ENCODE measurements at places on chromosomes 2 and 18.

GRCh38 chr2:203209538-203209937 lies 29.3 kb upstream of the CYP20A1 start:
- DNase-seq: no peak

- no peak for DNase-seq
Observed at GRCh38 chr2:98084869-98085238, 2.1 kb upstream of the VWA3B start.

DNA sequence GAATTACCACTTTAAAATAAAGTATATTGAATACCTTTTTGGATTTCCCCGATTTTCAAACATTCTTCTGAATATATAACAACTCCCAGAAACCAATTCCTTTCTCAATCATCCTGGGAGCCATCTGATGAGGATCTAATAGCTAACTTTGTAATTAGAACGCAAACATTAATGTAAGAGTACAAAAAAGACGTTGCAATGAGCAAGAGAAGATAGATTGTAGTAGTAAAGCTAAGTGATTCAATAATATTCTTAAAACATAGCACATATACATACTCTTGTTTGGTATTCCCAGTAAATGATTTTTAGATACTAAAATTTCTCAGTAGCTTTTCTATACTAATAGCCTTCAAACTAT lies 1.1 kb downstream of the ABCA12 start:
- DNase-seq: no peak

- DNase-seq: no peak
Observed at GRCh38 chr18:57431002-57431382, 4.2 kb upstream of the ONECUT2 start.

DNA sequence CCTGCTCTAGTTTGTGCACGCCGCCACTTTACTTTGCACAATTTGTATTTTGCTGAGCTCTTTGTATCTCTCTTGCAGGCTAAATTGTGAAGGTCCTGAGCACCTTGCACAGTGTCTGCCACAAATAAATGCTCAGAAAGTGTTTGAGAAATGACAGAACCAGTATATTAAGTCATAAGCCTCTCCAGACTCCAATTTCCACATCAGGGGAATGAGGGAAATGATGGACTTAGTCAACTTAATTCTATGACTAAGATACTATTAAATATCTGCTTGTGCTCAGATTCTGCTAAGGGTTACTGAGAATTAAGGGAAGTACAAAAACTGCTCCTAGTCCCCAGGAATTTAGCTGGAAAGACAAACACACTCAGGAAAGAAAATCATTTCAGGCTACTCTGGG lies 239.1 kb upstream of the SLC14A2 start:
- no peak for DNase-seq

GRCh38 chr2:151861174-151861573 lies 33.0 kb upstream of the ARL5A start:
- DNase-seq: no peak

DNA sequence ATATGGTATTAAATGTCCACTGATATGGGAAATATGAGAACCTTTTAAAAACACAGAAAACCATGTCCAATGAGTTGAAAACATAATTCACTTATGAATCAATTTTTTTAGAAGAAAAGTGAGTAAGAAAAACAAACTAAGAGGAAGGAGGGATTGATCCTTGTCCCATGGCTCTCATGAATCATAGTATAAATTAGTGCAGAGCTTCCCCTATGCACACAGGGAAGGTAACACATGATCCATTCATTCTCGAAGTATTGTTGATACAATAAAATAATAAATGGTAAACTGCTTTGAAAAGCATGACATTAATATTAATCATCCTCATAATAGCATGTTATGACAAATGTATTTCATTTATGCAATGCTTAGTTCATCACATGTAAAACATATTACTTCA lies 872.0 kb upstream of the CNTNAP5 start:
- no peak for DNase-seq

DNA sequence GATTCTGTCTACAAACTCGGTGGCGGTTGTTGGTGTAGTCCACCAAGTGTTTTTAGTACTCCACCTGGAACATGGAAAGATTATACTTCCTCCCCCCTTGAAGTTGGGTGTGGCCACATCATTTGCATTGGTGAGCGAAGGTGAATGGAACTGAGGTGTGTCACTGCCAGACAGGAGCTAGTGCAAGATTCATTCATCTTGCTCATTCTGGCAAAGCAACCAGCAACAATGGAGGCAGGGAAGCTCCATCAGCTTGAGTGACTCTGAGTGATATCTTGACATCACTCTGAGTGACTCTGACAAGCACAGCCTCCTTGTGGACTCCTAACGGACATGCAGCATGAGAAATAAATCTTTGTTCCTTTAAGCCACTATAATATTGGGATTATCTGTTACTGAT lies 54.7 kb upstream of the SLC1A4 start:
- DNase-seq: no peak
